H1 (cell line): ENCODE measurements at places on chromosomes 6 and 20. TPM values are rescaled to one million over a fixed set of nuclear protein-coding genes. Genes with fewer than 3 reads are reported as not detected.

GRCh38 chr20:53872561-53873229 is 197.7 kb downstream of the BCAS1 start:
- no peaks in the 10 kb centered on the region for H3K27me3 ChIP-seq
- H3K4me1 ChIP-seq: peaks cover 9% of the 10 kb centered on the region
- H3K27ac ChIP-seq: no peak overlapping the region
- no peak for DNase-seq
- no peaks in the 10 kb centered on the region for H3K36me3 ChIP-seq
- H3K4me3 ChIP-seq: no peak overlapping the region

DNA sequence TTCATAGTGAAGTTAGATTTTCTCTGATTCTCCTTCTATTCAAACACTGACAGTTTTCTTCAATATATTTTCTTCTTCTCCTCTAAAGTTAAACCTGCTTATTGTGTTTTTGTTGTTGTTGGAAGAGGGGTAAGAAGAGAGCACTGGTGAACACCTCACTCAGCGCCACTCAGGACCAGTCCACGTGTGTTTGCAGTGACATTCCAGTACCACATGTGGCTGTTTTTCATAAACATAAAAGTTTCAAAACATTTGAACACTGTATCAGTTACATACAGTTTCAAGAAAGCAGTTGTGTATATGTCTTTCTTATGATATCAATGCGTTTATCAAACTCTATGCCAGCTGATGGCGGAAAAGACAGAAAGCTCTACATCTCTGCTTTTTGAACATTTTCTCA is 86.7 kb downstream of the HMGCLL1 start:
- H3K36me3 ChIP-seq: no peaks in the 10 kb centered on the region
- H3K27ac ChIP-seq: no peak overlapping the region
- no peak for DNase-seq
- no peak overlapping the region for H3K4me3 ChIP-seq

Gene RIMS4
- total RNA-seq: 44.2 and 49.8 TPM in 2 replicates

DNA sequence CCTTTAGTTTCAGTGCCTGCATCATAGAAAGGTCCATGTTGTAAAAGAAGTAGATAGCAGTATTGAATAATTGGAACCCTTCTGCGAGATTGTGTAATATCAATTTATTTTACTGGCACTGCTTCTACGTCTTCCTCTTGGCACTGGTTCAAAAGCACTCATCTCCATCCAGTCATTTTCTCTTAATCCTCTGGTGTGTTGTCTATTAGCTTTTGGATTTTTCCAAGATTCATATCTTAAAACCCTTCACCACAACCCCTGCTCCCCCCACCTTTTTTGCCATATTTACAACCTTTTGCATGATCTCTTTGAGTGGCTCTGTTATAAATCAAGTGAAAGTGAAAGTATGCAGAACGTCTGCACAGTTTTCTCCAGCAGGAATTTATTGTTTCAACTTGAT is 76.6 kb upstream of the HSF2 start:
- no peak overlapping the region for H3K27ac ChIP-seq
- no peak for DNase-seq
- no peaks in the 10 kb centered on the region for H3K27me3 ChIP-seq
- no peaks in the 10 kb centered on the region for H3K36me3 ChIP-seq
- H3K4me1 ChIP-seq: no peaks in the 10 kb centered on the region

GRCh38 chr6:133595111-133595761 is 293.7 kb upstream of the TCF21 start:
- H3K27me3 ChIP-seq: no peaks in the 10 kb centered on the region
- no peak overlapping the region for H3K4me3 ChIP-seq
- no peak for DNase-seq
- H3K36me3 ChIP-seq: no peaks in the 10 kb centered on the region
- H3K4me1 ChIP-seq: no peaks in the 10 kb centered on the region

DNA sequence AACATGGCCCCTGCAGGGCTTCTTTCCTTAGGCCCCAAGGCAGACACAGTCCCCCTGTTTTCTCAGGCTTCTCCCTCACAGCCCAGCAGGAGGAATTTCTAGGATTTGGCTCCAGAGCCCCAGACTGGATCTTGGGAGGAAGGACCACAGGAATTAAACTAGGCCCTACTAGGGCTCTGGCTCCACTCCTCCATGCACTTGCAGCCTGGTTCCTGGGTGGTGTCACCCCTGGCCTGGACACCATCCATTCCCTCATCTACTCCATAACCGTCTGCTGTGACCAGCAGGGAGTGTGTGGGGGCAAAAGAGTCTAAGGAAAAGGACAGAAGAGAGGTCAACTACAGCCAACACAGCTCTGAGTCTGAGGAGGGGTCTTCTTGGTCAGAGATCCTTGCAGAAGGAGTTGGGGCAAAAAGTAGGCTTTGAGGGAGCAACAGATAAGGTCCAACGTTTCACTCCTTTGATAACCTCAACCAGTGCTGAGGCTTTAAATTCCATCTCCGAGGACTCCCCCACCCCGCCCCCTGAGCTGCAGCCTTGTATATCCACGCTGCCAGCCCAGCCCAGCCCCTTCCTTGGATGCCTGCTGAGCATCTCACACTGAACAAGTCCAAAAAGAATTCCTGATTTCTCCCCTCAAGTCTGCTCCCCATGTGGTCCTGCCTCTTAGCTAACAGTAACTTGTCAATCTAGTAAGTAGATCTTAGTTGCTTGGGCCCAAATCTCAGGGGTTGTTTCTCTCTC is 27.9 kb upstream of the SPDEF start:
- peaks cover 20% of the 10 kb centered on the region; the same call in 1 of the 2 replicates for H3K4me1 ChIP-seq
- H3K27me3 ChIP-seq: no peaks in the 10 kb centered on the region
- H3K4me3 ChIP-seq: no peak overlapping the region
- no peaks in the 10 kb centered on the region for H3K36me3 ChIP-seq
- H3K27ac ChIP-seq: no peak overlapping the region

DNA sequence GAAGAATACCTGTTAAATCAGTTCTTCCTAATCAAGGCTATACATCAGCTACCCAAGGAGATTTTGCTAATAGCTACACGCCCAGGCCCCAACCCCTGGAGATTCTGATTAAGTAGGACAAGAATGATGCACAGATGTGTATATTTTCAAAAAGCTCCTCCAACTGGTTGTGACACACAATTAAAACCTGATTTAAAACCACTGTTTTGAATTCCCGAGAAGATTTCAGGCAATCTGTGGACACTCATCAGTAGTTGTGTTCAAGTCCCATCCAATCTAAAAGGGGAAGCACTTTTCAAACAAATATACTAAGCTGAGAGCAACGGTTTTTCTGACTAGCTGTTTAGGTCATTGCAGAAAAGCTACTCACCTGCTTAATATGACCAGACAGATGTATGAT is 118.9 kb upstream of the NHSL1 start:
- H3K4me1 ChIP-seq: no peaks in the 10 kb centered on the region
- no peak overlapping the region for H3K27ac ChIP-seq
- H3K4me3 ChIP-seq: no peak overlapping the region
- DNase-seq: no peak

- H3K4me1 ChIP-seq: no peaks in the 10 kb centered on the region
- no peak overlapping the region for H3K27ac ChIP-seq
- no peak for DNase-seq
- H3K27me3 ChIP-seq: no peaks in the 10 kb centered on the region
- H3K4me3 ChIP-seq: no peak overlapping the region
Measured at GRCh38 chr20:46835418-46835817, 59.2 kb upstream of the EYA2 start.

DNA sequence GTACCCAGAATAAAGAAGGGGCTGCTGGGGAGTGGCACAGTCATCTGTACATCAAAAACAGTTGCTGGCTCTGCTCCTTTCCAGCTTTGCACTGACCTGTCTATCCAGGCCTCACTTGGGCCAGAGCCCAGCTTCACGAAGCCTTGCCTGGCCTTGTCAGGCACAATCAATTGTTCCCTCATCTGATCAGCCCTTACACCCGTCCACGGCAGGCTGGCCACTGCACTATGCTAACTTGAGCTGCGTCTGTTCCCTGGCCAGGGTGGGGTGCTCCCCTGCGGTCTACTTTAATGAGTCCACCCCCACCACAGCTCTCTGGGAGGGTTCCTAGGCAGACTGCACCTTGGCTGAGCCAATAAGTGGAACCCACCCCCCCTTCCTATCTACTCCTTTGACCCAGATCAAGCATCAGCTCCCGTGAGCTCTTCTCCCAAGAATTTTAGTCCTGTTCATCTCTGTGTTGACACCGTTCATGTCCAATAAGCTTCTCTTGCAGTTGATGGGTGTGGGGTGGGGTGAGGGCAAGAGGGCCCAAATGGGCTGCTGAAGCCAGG is 74.3 kb upstream of the MLN start:
- H3K4me3 ChIP-seq: no peak overlapping the region
- no peaks in the 10 kb centered on the region for H3K27me3 ChIP-seq
- no peaks in the 10 kb centered on the region for H3K36me3 ChIP-seq
- H3K4me1 ChIP-seq: no peaks in the 10 kb centered on the region
- no peak for DNase-seq
- H3K27ac ChIP-seq: no peak overlapping the region

Gene MUC21
- total RNA-seq: not detected in 2 replicates

Gene EDEM2
- 19.6 and 21.5 TPM in 2 replicates for total RNA-seq

Gene SDHAF4
- total RNA-seq: 14.8 and 14.9 TPM in 2 replicates

GRCh38 chr20:2899243-2899642 is 26.0 kb downstream of the PTPRA start:
- H3K27me3 ChIP-seq: no peaks in the 10 kb centered on the region
- no peak overlapping the region for H3K4me3 ChIP-seq
- H3K36me3 ChIP-seq: no peaks in the 10 kb centered on the region
- H3K27ac ChIP-seq: no peak overlapping the region

Gene C6orf58
- total RNA-seq: not detected in 2 replicates

Gene SLC17A3
- not detected in 2 replicates for total RNA-seq

DNA sequence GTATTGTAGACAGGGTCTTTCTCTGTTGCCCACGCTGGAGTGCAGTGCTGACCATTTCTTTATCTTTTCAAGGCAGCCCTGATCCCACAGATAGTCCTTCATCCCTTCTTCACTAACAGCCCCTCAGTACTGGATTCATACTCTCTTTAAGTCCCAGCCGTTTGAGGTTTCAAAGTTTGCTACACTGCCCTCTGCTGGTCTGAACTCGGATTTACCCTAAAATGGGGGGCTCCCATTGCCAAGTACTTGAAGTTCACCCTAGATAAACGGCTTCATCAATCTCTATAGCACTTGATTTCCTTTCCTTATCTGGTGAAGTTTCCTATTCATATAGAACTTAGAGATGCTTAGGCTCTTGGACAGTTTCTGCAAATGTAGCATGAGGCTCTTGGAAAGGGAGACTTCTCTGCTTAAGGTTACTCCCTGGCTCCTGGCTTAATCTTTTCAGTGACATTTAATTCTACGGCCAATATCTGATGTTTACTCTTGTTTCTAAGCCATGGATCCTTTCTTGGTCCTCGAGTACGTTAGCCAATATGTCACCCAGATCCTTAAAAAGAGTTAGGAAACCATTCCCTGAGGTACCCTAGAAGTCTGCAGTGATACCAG is 21.4 kb upstream of the PREP start:
- H3K27me3 ChIP-seq: no peaks in the 10 kb centered on the region
- no peaks in the 10 kb centered on the region for H3K36me3 ChIP-seq
- no peaks in the 10 kb centered on the region for H3K4me1 ChIP-seq
- peak; percentile 83 for DNase-seq

DNA sequence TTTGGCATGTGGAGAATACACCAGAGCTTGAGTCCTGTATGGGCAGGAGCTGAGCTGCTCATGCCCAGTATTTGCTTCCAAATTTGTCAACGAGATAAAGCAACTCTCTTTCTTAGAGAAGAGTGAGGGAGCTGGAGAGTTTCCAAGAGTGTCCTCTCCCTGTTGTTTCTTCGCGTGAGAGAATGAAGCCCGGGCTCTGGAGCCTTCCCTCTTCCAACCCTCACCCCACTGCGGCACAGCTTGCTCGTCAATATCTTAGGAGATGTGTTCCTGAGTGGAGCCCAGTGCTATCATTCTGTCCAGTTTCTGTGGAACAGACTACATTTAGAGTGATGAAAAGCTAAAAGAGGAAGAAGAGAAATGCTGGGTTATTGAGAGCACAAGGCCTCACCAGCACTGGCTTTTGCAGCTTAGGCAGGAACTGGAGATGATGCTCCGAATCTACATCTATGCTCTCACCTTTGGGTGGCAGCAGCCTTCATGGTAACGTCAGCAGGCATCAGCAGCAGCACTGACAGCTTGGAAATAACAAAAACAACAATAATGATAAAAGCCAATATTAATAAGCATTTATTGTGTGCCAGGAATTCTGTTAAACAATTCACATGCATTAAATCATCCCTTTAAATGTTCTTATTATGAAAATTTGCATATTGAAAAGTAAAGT is 66.5 kb upstream of the TFB1M start:
- H3K36me3 ChIP-seq: no peaks in the 10 kb centered on the region
- H3K4me1 ChIP-seq: no peaks in the 10 kb centered on the region
- no peaks in the 10 kb centered on the region for H3K27me3 ChIP-seq
- DNase-seq: no peak
- no peak overlapping the region for H3K4me3 ChIP-seq
- H3K27ac ChIP-seq: no peak overlapping the region

DNA sequence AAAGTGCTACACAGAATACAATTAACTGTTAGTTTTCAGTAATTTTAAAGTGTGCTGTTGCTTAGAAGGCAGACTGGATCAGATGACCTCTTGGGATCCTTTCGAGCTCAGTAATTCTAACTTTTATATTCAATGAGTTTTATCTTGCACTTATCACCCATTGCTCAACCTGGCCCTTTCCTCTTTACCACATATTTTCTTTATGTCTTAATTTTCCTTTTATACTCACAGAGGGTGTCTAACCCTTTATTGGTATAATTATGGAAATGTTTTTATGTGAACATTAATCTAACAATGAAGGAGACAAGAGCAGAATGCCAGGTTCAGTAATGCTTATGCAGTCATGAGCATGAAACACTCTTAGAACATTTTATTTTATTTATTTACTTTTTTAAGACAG is 39.7 kb upstream of the CARMIL1 start:
- H3K4me3 ChIP-seq: no peak overlapping the region
- no peaks in the 10 kb centered on the region for H3K4me1 ChIP-seq
- no peaks in the 10 kb centered on the region for H3K27me3 ChIP-seq
- DNase-seq: no peak
- no peak overlapping the region for H3K27ac ChIP-seq
